Mesenchymal stem cell (in vitro differentiated cells and primary cell): ENCODE measurements at places on chromosomes 16 and 17.

DNA sequence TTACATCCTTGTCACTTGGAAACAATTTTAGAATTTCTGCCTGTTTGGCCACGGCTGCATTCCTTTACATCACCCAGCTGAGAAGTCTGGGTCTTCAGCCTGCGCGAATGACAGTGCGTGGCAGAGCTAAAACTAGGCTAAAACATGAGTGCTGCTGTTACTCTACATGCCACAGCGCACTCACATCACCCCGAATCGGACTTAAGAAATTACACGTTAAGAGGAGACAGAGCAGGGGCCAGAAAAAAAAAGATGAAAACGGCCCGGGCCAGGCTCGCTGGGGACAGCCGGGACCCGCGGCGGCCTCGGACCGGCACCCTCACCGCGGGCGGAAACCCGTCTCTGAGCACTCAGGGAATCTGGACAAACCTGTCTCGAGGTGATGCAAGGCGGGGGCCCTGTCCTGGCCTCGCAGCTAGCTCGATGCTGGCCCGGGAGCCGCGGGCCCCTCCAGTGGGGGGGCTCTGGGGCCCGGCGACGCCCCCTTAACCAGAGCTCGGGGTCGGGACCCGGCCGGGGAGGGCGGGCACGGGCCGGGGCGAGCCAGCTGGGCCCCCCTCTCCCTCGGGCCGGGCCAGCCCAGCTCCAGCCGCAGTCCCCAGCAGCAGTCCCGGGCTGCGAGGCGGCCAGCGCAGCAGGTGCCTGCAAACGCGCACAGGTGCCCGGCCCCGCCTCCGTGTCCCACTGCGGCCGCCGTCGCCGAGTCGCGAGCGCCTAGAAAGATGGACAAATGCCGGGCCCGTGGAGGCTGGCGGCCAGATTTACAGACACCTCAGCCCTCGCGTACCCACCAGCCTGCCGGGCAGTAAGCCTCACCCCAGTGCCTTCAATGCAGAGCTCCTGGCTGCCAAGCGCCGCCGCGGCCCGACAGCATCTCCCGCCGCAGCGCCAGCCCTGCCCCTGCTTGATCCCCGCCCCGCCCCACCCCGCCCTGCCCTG, at the start of gene AKTIP:
AKTIP (minus strand) TSS at position 879 of the 939 bp plus-strand sequence. CDS start 2,950 bp downstream, outside the sequence.
- peak; percentile 53 for DNase-seq

DNA sequence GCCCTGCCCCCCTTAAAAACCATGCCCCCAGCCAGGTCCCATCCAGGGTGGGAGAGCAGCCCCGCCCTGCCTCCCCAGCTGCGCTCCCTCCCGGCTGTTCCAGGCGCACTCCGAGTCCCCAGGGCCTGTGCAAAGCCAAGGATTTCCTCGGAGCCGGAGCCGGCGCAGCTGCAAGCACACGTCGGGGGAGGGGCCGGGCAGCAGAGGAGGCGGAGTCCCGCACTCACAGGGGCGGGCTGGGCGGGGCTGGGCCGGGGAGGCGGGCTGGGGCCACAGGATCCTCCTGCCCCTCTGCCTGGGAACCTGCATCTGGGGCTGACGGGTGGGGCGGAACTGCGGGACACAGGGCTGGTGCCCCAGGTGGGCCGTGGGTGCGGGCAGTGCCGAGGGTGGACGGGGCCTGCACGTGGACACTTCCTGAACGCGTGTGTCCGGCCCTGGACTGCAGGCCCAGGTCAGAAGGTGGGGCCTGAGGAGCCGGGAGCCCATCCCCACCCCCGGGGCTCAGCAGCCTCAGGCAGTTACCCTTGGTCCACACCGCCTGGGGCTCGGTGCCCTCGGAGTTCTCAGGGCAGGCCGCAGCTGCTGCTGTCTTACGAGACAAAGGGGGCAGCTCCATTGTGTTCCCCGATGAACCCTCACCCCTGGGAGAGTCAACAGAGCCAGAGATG, 24.0 kb upstream of the SSTR5 start:
- peak; percentile 9 for DNase-seq

- no peak for DNase-seq
These were observed 2.1 kb downstream of the RGS9 start for GRCh38 chr17:65139101-65139764.

- no peak for DNase-seq
These were observed 635 bp upstream of the SP2 start for GRCh38 chr17:47895347-47895855.

DNA sequence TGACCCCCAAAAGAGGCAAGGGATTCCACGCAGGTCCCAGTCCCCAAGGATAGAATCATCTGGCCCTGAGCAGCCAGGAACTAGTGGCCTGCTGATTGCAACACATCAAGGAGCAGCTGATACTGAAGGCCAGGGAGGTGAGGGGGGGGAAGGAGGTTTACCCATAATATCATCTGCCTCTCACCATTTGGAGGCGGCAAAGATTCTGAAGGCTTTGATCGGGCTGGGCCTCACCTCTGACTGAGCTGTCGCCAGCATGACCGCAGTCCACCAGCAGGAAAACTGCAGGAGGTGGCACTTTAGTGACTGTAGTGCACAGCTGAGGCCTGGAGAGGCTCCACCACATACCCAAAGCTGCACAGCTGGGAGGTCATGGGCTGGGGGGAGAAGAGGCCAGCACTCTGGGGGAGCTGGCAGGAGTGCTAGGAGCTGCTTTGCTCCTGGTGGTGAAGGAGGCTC, 20.5 kb upstream of the ITGA3 start:
- DNase-seq, result no peak

DNA sequence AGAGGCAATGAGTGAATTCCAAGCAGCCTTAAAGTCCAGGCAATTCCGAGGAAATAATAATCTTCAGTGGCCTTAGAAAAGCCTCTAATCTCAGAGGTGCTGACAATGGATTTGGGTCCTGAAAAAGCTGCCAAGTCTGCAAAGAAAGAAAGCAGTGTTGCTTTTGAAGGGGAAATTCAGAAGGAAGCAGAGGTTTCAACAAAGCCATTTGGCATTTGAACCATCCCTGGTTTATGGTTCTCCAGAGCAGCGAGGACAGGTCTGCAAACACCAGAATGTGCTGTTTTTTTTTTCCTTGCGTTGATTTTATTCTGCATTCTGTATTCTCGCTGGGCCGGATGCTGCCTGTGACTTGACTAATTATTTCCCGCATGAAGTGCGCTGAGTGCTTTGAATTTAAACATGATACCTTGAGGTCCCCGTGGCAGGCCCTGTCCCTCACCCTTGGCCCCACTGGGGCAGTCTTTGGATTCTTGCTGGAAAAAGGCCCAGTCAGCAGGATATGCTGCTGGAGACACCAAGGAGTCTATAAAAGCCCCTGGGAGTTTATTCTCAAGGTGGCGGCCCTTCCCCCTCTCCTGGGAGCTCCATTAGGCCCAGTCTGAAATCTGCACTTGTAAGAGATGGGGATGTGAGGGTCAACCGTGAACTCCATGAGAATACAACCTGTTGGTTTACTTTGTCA, 338.3 kb downstream of the HAPSTR1 start:
- DNase-seq, result no peak

DNA sequence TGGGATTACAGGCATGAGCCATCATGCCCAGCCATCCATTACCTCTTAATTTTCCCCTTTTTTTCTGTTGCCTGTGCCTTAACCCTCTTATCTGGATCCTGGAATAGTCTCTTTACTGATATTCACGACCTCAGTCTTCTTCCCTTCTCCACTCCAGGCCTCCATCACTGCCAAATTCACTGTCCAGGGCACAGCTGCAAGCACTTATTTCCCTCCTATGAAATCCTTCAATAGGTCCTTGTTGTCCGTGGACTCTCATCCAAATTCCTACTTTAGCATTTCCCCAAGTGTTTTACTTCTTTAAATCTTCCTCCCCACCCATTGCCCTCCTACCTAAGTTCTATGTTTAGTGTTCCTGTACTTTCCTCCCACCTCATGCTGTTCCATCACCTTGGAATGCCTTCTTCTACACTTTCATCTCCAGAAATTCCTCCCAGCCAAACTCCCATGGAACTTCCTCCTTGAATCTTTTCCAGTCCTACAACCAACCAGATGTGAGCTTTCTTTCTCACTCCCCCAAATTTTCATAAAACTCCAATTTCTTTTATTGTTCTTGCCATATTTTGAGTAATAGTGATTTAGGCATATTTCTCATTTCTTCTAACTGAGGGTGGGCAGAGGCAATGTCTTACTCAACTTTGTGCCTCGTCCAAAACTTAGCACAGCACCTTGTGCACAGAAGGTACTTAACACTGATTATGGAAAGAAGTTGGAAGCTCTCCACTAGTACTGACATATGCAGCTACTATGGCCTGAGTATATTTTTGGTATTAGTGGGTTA, 35.3 kb downstream of the FAM20A start:
- no peak for DNase-seq

DNA sequence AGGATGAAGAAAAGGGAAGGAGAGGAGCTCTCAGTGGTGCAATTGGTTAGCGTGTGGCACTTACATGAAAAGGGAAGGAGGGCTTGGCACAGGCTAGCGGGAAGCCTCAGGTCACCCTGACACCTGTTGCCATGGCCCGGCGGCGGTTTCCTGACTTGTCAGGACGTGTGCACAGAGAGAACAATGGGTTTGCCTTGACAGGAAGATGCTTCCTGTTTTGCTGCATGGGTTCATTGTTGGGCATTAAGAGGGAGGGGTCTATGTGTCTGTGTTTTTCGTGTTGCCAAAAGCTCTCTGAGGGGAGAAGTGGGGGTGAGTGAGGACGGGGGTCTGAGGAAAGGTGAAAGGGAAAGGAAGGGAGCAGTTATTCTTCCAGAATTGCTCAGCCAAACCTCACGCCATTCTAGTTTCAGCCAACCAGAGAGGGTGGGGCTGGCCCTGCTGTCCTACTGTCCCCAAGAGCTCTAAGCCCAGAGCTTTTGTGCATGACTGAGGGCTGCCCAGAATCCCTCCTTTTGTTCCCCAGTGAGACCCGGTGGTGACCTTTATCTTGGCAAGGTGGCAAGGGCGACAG, 17.1 kb upstream of the CCR7 start:
- no peak for DNase-seq

DNA sequence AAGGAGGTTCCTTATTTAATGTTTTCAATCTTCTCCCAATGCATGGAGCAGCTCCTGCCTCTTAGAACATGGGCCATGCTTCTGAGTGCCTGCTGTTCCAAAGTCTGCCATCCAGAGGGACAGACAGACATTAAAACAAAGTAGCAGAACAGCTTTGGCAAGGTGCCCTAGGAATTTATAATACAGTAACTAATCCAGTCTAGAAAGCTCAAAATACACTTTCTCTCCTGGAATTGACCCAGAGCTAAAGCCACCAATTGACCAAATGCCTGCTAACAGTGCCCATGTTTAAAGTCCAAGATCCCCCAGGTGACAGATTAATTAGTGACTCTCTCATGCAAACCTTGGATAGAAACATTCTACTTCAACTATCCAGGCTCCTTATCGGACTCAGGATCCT, 11.1 kb upstream of the CHRNE start:
- DNase-seq, result no peak

GRCh38 chr16:88478889-88479792, 26.1 kb downstream of the ZFPM1 start:
- no peak for DNase-seq
